ENCODE measurements at places on chromosomes 3 and 15.

DNA sequence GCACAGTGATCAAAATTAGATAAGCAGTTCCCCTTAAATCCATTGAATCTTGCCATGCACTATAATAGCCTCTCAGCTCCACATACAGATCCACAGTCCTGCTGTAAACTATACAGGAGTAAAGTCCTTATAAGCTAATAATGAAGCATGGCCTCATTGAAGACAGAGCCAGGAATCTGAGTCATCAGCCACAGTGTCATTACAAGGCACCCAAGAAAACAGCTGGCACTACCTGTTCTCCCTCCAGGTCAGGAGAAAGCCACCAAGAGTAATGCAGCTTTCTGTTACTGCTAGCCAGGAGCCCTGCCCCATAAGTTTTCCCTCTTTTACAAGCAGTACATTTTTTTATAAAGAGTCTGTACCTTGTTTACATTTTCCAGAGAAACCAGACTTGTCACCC, 27.3 kb downstream of the WDR49 start:
- no peak for DNase-seq

DNA sequence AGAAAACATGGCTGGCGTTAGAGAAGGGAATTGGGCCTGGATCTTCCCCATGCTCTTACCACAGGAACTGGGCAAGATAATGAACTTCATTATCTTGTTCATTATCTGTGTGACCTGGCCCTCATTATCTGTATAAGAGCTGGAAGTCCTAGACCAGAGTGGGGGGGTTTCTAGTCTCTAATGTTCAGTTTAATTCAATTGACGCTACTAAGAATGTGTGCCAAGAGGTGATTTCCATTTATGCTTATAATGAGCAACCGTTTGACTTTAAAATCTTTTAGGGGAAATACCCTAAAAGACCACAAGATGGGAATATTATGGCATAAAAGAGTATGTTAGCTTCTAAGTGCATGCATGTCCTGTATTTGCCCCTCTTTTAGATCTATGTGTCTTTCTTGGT, 59.1 kb upstream of the CSTA start:
- DNase-seq: no peak

GRCh38 chr15:37098468-37099318, 1.7 kb downstream of the MEIS2 start:
- DNase-seq: no peak

DNA sequence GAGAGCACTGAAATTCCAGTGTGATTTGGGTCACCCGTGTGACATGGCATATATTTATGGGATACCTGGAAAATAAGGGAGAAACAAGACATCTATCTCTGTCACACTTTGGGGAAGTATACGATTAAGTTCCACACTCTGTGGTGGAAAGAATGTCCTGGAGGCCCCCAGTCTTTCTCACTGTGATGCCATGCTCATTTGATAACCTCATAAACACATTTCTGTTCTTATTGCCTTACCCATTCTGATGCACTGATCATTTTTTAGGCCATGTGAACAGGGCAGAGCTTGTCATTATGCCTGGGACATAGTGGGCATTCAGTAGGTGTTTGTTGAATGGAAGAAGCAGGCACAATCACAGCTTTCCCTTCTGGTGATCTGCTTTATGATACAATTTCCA, 349.4 kb upstream of the TPRG1 start:
- no peak for DNase-seq

DNA sequence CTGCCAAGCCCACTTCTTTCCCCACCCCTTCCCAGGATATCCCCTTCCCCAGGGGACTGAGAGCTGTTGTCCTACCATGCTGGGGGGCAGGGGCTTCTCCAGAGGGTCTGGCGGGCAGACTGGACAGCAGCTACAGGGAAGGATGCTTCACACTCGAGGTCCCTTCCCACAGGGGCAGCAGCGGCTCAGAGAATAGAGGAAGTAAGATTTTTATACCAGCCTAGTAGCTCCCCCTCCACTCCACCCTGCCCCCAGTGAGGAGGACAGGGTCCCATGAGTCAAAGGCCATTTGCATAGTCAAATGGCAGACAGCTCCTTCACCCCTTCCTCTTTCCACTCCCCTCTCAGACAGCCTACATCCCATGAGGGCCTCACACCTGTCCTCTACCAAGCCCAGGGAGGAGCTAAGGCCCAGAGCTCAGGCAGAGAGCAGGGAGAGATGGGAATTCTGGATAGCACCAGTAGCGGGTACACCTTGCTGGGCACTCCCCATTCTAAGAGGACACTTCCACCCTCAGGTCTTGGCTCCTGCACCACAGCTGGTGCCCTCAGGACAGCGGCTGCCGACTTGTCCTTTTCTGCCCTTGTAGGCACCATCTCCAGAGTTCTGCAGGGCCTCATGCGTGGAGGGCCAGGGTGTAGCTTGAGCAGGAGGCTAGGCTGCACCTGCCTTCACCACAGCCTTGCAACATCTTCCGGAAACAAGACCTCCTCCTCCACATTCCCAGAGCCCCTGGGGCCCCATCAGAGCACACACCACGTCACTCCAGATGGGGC, at the start of gene TLR9:
Gene TLR9 (minus strand): TSS at position 194 of the 777 bp plus-strand sequence. CDS start 116 bp downstream, at position 78.
- DNase-seq: no peak

GRCh38 chr15:92466834-92467233, 73.2 kb downstream of the ST8SIA2 start:
- no peak for DNase-seq

DNA sequence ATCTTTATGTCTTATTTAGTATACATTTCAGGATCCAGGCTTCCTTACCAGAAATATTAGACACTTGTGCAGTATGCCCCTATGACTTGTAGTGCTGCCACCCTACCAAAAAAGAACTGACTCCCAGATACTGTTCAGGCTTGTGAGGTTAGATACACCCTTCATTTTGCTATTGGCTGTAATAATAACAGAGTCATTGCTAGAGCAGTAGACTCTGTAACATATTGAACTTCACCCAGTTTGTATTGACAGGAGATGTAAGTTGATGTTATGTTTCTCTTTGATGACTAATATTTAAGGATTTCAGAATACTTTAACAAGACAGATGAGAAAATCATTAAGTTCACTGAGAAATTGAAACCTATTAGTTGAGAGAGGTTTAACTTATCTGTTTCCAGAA, 32.9 kb downstream of the RNF111 start:
- DNase-seq: no peak

DNA sequence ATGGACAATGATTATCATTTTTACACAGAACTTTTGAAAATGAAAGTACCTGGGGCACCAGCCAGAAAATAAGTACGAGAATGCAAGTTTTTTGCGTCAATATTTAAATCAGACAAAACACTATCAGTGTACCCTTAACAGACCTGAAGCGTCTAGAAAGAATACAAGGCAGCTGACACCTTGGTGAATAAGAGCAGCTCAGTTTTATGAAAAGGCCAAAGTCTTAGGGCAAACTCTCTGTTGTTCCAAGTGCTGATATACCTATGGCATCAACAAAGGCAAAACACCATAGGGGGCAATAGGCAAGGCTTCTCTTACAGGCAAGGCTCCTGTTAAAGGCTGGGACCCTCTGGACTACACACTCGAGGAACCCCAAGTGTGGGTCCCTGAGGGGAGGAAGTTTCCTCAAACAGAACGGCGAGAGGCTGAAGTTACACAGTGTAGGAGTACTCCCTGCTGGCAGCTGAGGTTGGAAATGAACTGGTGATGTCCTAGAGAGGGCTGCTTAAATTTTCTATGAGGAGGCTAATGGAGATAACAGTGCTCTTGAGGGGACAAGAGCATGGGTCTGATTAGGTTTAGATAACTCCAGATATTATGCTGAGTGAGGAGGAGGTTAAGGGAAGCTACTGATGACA, 291.0 kb downstream of the TIGIT start:
- no peak for DNase-seq

- DNase-seq: no peak
Observed at GRCh38 chr3:5051772-5052171, 70.3 kb upstream of the ARL8B start.

- DNase-seq: no peak
Observed at GRCh38 chr3:30518181-30518864, 88.1 kb upstream of the TGFBR2 start.

- DNase-seq: no peak
Observed at GRCh38 chr3:41574900-41575299, 375.6 kb downstream of the CTNNB1 start.

DNA sequence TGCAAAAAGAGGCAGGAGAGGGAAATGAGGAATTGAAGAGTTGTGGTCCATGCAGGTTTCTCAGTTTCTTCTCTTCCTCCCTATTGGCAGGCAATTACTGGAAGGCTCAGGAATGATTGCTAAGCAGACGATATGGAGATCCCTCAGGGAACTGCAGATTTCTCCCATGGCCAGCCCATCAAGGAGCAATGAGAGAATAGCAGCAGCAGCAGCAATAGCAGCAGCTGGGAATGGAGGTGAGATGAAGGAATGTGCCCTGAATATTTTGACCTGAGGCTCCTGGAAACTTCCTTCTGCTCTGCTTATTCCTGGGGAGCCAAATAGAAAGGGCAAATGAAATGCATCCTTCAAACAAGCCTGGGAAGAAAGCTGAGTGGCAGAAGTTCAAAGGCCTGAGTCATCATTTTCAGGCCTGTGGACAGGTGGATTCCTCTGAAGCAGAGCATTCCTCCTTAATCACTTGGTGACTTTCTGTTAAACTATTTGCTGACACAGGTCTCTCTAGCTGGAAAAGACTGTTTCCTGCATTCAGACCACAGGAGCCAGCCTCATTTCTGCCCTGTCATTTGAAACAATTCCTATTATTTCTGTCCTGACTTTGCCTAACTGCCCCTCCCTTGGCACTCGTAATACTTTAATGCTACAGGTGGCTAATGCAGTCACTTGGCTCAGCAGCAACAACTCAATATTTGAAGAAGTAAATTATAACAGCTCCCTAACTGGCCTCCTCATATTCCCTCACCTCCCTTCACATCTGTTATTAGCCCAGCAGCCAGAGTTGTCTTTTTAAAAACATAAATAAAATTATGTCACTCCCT, 146.9 kb upstream of the GADL1 start:
- no peak for DNase-seq

DNA sequence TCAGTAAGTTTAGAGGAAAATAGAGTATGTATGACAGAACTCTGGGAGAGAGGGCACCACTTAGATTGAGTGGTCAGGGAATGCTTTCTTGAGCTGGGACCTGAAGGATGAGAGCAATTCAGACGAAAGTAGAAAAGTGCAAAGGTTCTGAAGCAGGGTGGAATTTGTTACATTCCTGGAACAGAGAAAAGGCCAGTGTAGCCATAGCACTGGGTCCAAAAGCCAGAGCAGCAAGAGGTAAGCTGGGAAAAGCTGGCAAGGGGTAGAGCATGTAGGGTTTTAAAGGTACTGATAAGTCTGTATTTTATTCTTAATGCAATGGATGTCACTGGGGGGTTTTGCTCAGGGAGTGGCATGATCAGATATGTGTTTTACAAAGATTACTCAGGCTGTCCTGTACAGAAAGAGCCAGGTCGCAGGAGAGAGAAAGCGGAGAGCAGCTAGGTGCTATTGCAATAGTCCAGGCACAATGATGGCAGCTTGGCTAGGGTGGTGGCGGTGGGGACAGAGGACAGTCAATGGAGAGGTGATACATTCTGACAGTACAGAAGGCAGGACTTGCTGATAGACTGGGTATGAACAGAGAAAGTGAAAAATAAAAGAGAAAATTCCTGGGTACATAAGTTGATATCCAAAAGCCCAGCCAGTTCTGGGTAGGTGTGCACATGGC, 17.0 kb downstream of the FSTL1 start:
- no peak for DNase-seq

DNA sequence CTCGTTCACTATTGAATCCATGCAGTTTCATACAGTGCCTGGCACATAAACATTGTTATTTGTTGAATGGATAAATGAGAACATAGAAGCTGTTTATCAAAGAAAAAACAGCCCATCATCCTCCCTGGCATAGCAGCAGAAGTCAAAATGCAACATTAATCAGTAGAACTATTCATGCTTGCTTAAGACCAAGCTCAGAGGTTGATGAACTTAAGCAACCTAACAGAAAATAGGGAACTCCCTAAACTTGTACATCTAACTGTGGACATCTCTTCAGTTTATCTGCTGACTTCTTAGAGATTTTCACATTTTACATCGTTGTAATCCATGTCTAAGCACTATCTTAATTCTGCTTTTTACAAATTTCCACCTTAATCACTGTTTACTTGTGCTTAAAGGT, 29.2 kb downstream of the SENP8 start:
- DNase-seq: no peak
